ENCODE measurements at places on chromosomes 7 and 10. TPM values are rescaled to one million over a fixed set of nuclear protein-coding genes. Genes with fewer than 3 reads are reported as not detected.

The UCN3 gene
- not detected for total RNA-seq

The IFIT1B gene
- total RNA-seq, result not detected

The H2BK1 gene
- not detected for total RNA-seq

The ANXA11 gene
- total RNA-seq, result 201 TPM

The ACSM6 gene
- not detected for total RNA-seq

The STK31 gene
- 0.43 TPM for total RNA-seq

The LMOD2 gene
- not detected for total RNA-seq

The EFCAB10 gene
- 3.2 TPM for total RNA-seq

The C10orf62 gene
- not detected for total RNA-seq

The CC2D2B gene
- total RNA-seq, result not detected

The CPXM2 gene
- total RNA-seq, result not detected

The COL26A1 gene
- 0.58 TPM for total RNA-seq

The CALML3 gene
- not detected for total RNA-seq

The TAS2R41 gene
- not detected for total RNA-seq

The FRMD4A gene
- total RNA-seq, result 4.9 TPM

The CCDC172 gene
- total RNA-seq, result not detected

The UBE2D1 gene
- 26.2 TPM for total RNA-seq

The ZNF503 gene
- total RNA-seq, result 12.5 TPM

The HPS1 gene
- 28.2 TPM for total RNA-seq

The BAMBI gene
- total RNA-seq, result 18.9 TPM

The LEP gene
- total RNA-seq, result not detected

The CFAP46 gene
- total RNA-seq, result 1.7 TPM

The CLCN1 gene
- total RNA-seq, result 0.06 TPM

The CALN1 gene
- total RNA-seq, result not detected

The SRRM3 gene
- 6.1 TPM for total RNA-seq

The C7orf33 gene
- not detected for total RNA-seq

The MYL10 gene
- total RNA-seq, result not detected

The GPR37 gene
- total RNA-seq, result 0.62 TPM

The APBB1IP gene
- 8.5 TPM for total RNA-seq

The GPC2 gene
- 1.0 TPM for total RNA-seq

The ZEB1 gene
- total RNA-seq, result 10.6 TPM

The PANK1 gene
- total RNA-seq, result 7.2 TPM

Measured in A549 treated with DMSO at 1 μM for 4 hours (cell line).